Sciatic nerve (tissue), 2 donors: ENCODE measurements at places on chromosomes 4 and X. TPM values are rescaled to one million over a fixed set of nuclear protein-coding genes. Genes with fewer than 3 reads are reported as not detected.

GRCh38 chr4:79831701-79832514 lies 241.1 kb downstream of the ANTXR2 start:
- no peak for DNase-seq

- no peak for DNase-seq
Measured at GRCh38 chr4:107825072-107825824, 516 bp downstream of the SGMS2 start.

DNA sequence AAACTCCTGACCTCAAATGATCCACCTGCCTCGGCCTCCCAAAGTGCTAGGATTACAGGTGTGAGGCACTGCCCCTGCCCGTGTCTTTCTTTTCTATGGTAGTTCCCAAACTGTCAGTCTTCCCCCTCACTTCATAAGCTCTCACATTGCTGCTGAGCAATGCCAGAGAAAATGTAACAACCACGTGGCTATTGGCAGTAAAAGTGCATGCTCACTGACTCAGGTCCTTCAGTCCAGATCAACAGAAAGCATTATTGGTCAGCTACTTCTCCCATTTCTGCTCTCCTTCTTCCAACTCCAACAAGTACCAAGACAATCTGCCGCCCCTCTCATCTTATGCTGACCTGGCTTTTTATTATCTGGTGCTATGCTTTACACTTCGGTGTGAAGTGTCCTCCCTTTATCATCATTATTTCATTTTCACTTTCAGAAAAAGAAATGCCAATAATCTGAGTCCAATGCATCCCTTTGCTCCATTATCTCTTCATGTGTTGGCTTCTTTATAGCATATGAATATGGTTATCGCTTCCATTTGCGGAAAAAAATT lies 133.8 kb upstream of the UGT8 start:
- no peak for DNase-seq

Gene RASGEF1B
- 27.0 TPM for total RNA-seq

- DNase-seq = no peak
Measured at GRCh38 chr4:71009890-71010588, 16.6 kb downstream of the DCK start.

DNA sequence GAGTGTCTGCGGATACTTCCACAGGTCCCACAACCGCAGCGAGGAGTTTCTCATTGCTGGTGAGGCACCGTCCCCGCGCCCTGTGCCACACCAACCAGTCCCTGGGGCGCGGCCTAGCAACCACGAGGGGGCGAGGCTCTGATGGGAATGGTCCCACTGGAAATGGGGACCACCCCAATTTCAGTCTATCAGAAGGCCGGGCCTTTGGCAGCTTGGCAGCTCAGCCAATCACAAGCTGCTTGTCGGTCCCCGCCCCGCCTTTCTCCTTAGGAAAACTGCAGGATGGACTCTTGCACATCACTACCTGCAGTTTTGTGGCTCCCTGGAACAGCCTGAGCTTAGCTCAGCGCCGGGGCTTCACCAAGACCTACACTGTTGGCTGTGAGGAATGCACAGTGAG lies 3.0 kb downstream of the TIMP1 start:
- DNase-seq = no peak

Gene SPANXA1
- not detected for total RNA-seq

- DNase-seq = no peak
Measured at GRCh38 chr4:124977045-124977444, 264.5 kb upstream of the ANKRD50 start.

- DNase-seq = no peak
Measured at GRCh38 chrX:57282568-57282967, 3.9 kb upstream of the FAAH2 start.

Gene FRG1
- 53.9 TPM for total RNA-seq
